ENCODE measurements at places on chromosomes 12 and 14.

- peak; percentile 24 for DNase-seq
Measured at GRCh38 chr12:94263011-94263811, 114.8 kb downstream of the PLXNC1 start.

GRCh38 chr12:78406828-78407227 is 457.7 kb upstream of the SYT1 start:
- peak; percentile 17 for DNase-seq

DNA sequence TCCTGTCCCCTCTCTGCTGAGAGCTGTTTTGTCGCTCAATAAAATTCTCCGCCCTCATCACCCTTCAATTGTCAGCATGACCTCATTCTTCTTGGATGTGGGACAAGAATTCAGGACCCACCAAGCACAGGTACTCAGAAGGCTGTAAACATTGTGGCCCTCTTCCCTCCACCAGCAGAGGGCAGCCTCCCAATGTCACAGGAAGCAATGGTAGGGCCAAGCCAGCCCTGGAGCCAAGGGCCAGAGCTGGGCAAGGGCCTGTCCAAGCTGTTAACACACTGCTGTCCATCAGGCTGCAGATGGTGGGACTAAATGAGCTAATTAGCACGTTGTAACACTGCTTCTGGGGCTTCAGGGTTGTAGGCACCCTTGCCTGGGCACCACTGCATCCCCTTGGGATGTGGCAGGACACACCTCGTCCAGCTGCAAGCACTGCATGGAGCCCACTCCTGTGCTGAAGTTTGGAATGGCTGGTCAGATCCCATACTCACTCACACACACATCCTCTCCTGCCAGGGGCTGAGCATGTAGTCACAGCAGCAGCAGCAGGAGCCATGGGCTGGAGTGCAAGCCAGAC is 62.7 kb upstream of the HECTD1 start:
- DNase-seq: no peak

GRCh38 chr14:22549981-22550673 is 38.9 kb downstream of the DAD1 start:
- peak; percentile 90 for DNase-seq

DNA sequence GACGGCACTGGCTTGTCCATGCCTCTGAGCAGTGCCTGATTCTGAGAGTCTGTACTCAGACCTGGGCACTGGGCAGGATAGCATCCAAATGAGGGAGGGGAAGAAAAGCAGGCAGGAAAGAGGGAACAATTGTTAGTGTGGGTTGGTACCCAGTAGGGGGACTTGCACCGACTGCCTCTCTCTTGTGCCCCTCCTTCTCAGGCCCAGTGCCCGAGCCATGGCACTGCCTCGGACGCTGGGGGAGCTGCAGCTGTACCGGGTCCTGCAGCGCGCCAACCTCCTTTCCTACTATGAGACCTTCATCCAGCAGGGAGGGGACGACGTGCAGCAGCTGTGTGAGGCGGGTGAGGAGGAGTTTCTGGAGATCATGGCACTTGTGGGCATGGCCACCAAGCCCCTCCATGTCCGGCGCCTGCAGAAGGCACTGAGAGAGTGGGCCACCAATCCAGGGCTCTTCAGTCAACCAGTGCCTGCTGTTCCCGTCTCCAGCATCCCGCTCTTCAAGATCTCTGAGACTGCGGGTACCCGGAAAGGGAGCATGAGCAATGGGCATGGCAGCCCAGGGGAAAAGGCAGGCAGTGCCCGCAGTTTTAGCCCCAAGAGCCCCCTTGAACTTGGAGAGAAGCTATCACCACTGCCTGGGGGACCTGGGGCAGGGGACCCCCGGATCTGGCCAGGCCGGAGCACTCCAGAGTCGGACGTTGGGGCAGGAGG is 2.2 kb downstream of the NAB2 start:
- no peak for DNase-seq

GRCh38 chr14:96383445-96383844 is 8.5 kb upstream of the AK7 start:
- DNase-seq: no peak

All from T-helper 2 cell (primary cell).